Germinal center (tissue), 1 donor: ENCODE measurements at places on chromosomes 1 and 21.
A peak's percentile ranks its signal among the peaks of the same experiment; 100 is the strongest.

GRCh38 chr21:37878946-37879660, 37.2 kb downstream of the KCNJ6 start:
- no peak for DNase-seq

- DNase-seq = no peak
Observed at GRCh38 chr1:119000371-119001180, 12.4 kb upstream of the TBX15 start.

- no peak for DNase-seq
Observed at GRCh38 chr1:61035880-61036279, 46.5 kb upstream of the NFIA start.

- no peak for DNase-seq
Observed at GRCh38 chr1:217214551-217214950, 416.3 kb downstream of the GPATCH2 start.

DNA sequence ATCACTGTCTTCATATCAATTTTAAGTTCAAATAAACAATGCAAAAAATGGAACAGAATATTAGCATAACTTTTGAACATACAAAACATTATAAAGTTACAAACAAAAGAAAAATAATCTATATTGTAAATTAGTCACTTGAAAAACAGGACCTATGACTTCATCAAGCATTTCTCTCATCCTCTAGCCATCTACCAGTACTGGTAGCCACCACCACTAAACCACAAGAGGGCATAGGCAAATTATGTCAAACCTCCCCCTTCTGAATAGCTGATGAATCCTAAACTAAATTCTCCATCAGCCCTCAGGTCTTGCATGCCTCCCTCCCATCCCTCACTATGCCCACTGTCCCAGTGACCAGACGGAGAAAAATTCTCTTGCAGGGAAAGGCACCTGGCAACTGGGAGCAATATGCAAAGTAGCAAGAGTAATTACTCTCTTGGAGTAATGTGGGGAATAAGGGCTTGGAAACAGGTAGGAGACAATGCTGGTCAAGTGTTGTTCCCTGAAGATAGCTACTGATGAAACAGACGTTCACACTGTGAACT, 37.1 kb downstream of the SSX2IP start:
- no peak for DNase-seq

DNA sequence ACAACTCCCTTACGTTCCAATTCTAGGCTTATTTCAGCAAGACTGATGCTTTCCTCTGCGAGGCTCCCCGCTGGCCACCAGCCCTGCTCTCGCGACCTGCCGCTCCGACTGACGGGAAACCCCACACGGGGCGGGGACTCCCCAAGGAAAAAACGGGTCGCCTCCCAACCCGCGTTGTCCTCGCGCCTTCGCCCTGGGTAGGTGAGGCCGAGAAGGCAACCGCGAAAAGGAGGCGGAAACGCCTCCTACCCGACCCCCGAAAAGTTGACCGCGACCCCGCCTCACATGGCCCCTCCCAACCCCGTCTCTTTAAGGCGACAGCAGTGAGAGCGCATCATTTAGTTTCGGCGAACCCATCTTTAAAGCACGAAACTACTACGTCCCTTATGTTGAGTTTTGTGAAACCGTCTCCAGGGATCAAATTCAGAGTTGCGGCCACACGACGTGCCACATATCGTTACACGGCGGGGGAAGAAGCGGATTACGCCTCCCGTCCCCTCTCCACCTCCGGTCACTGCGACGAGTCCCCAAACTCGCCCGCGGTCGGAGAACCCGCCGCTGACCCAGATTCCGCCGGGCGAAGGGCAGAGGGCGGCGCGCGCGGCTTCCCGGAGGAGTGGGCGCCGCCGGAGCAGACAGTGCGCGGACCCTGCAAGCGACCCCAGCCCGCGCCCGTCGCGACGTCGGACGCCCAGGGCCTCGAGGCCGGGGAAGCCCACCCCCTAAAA, 1.2 kb downstream of the ANP32E start:
- DNase-seq = peak; percentile 82
